SHP77 (cell line): ENCODE measurements at places on chromosomes 13 and 19.

- no peak for DNase-seq
Observed at GRCh38 chr19:7729211-7729610, 2.7 kb downstream of the CLEC4G start.

- DNase-seq, result no peak
Observed at GRCh38 chr19:17370026-17370587, 7.0 kb downstream of the PLVAP start.

GRCh38 chr13:24459234-24459633 lies 53.3 kb downstream of the PARP4 start:
- DNase-seq, result no peak

GRCh38 chr13:39311619-39312018 lies 273.4 kb downstream of the NHLRC3 start:
- no peak for DNase-seq

- DNase-seq, result no peak
Observed at GRCh38 chr19:7739211-7739755, 7.4 kb upstream of the CLEC4G start.

DNA sequence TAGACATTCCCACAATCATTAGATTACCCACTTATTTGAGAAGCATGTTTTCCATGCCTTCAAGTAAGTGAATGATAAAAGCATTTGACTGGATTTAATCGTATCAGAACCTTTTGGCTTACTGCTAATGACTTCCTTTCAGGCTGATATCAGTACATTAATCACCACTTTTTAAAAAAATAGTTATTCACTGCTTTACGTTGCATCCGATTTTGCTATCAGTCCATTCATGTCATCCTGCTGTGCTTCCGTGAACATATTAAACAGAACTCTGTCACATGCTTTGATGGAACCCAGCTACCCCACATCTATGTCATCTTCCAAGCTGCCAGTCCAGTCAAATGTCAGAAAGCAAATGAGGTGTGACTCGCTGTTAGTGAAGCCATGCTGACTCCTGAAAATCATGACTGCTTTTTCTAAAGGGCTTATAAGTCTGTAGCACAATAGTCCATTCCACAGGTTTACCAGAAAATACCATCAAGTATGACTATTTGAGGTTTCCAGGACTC lies 440.9 kb downstream of the IRS2 start:
- DNase-seq, result no peak

GRCh38 chr13:105587786-105588185 lies 947.7 kb downstream of the EFNB2 start:
- no peak for DNase-seq

- no peak for DNase-seq
Observed at GRCh38 chr19:2039959-2040646, 10.9 kb downstream of the MKNK2 start.

- no peak for DNase-seq
Observed at GRCh38 chr13:90839061-90839460, 508.4 kb upstream of the MIR17HG start.

DNA sequence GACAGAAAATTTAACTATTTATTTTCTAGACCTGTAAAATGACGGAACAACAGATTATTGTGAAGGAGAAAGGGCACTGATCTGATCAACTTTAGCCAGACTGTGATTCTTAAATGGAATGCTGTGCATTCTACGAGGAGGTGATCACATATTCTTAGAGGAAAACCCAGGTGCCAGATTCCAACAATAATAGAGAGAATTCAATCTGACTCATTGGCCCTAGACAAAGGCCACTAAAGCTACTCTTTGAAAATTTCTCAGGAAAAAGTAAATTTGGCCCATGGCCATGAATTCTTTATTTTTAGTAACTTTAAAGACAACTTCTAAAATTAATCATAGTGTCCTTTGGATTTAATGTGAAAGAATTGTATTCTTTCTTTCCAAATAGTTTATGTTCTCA lies 58.6 kb upstream of the POSTN start:
- DNase-seq, result no peak

DNA sequence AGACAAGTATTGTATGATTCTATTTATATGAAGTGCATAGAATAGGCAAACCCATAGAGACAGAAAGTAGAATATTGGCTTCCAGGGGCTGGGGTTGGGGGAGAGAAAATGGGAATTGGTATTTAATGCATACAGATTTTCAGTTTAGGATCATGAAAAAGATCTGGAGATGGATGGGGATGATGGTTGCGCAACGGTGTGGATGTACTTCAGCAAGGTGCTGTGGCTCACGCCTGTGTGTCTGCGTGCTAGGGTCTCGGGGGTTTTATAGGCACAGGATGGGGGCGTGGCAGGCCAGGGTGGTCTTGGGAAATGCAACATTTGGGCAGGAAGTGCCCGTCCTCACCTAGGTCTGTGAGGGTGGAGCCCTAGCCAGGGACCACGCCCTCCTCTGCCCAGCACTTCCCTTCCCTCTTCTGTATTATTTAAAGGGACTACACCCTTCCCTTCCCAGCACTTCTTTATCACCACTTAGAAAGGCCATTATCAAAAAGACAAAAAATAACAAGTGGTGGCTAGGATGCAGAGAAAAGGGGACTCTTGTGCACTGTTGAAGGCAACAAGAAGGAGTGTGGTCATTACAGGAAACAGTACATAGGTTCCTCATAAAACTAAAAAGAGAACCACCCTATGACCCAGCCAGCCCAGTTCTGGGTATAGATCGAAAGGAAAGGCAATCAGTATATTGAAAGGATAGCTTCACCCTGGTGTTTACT lies 29.0 kb downstream of the LILRB4 start:
- no peak for DNase-seq

GRCh38 chr13:32525766-32526165 lies 12.8 kb downstream of the N4BP2L2 start:
- DNase-seq, result no peak

DNA sequence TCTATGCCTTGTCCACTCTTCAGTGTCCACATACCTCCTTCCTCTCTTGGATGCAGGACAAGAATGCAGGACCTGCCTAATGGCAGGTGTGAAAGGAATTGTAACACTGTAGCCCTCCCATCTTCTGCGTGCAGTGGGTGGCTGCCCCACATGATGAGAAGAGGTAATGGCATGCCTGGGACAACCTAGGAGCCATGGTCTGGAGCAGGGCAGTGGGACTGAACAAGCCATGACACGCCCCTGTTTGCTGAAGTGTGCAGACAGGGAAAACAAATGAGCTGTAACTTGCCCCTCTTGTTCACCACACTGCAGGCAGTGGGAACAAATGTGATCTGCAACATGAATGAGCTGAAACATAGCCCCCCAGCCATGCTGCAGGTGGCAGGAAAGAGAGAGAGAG lies 192.2 kb downstream of the PCDH17 start:
- no peak for DNase-seq

GRCh38 chr13:37617173-37617572 lies 18.6 kb upstream of the POSTN start:
- DNase-seq, result no peak

DNA sequence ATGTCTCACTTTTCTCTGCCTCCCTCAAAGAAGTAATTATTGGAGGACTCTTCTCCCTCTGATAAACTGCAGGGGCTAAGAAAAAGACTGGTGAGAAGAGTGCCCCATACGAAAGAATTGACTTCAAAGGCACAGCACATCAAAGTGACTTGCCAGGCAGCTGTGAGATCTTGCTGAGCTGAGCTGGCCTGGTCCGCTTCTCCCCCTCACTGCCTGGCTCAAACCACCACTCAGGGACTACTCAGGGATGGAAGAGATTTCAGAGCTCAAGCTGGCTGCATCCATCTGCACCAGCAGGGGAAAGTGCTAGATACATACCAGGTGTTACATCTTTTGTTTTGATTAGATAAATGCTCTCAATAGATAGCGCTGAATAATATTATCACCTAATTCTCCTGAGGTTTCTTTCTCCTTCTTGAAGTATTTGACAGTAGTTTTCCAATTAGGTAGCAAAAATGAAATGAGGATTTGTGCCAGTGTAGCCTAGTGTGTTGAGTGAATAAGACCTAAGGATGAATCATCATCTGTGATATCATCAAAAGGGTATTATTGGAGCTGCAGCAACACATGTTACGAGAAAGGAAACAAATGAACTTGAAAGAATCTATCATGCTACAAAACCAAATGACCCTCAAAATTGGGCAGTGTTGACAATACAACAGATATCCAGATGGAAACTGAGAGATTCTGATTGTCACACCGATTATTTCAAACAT lies 379.8 kb downstream of the TBC1D4 start:
- no peak for DNase-seq

- DNase-seq, result no peak
Observed at GRCh38 chr19:52938761-52939160, 15.5 kb upstream of the ZNF888 start.

GRCh38 chr13:45882626-45883025 lies 31.1 kb upstream of the SIAH3 start:
- DNase-seq, result no peak

DNA sequence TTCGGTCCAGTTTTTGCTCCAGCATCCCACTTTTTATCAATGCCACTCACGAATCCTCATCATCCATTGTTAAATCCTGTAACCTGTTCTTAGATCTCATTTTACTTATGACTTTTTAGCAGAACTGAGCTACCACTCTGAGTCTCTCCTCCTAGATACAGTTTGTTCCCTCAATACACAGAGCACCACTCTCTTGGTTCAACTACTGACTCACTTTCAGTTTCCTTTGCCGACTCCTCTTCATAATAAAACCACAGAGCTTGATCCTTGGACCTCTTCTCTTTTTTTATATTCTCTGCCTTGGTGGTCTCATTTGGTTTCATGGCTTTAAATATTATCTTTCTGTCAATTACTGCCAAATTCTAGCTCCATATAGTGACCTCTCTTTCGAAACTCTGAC lies 150.3 kb downstream of the SLITRK5 start:
- no peak for DNase-seq

- no peak for DNase-seq
Observed at GRCh38 chr19:4583961-4584669, 24.6 kb upstream of the SEMA6B start.

DNA sequence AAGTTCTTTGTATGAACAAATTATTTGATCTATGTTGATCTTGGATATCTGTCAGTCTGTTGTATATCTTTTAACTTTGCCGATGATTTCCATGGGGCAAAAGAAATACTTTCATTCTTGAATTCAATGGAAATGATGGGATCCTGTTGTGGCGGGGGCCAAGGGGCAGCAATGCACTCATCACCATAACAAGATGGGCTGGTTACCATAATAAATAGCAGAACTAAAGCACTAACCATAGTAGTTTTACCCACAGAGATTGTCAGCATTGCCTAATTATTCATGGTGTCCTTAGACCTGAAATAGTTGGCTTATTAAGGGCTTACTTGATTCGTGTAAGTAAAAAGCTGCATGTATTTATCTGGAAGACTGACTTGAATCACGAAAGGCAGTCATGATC lies 309.6 kb downstream of the RFC3 start:
- no peak for DNase-seq

DNA sequence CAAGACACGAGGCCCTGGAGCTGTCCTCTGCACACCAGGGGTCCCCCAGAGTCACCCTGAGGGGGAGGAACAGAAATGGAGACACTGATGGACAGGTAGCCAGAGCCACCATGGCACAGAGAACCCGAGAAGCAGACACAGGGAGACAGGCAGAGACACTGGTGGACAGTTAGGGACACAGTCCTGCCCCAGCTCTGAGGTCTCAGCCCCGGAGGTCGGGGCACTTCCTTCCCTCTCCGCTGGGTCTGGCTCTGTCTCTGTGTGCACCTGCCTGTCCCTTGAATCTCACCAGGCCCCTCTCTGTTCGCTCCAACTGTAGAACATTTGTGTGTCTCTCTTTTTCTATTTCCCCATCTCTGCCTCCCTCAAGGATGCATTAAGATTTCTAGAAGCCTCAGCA lies 4.6 kb downstream of the KLK14 start:
- DNase-seq, result no peak

DNA sequence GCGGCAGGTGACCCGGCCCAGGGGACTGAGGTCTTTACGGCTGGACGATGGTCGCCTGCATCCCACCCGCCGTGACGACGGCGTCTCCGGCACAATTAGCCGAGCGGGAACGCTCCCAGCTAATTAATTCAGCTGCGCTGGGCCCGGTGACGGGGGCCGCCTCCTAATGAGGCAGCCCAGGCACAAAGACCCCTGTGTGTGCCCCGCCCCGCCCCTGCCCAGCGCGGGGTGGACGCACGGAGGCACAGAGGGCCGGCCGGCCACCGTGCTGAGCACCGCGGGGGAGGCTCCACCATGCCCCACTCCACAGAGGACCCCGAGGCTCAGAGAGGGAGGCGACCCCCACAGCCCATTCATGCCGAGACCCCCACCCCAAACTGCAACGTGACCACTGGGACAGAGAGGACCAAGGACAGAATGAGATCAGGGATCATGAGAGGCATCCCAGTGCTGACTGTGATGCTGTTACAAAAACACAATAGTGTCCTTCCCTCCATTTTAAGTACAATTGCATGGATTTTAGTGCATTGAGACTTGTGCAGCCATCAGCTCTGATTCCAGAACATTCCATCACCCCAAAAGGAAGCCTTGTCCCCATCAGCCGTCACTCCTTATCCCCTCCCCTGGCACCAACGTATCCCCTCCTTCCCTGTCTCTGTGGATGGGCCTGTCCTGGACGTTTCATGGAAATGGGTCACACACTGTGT lies 17.0 kb downstream of the EFNA2 start:
- DNase-seq, result no peak

DNA sequence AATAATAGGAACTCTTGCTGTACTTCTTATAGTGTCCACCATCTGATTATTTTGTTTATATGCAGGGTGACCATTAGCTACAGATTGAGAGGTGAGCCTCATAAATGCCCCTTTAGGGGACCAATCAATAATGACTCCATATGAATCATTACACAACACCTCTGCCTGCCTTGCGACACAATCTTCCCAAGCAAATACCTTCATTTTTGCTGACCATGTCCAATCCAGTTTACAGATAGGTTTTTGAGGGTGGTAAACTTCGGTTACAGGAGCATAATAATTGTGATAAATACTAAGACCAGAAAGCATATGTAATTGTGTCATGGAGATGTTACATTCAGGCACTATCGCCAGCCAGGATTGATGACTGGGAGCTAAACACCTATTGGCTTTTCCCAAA lies 23.6 kb upstream of the IL17D start:
- DNase-seq, result no peak

- no peak for DNase-seq
Observed at GRCh38 chr13:48728876-48729275, 75.1 kb downstream of the CYSLTR2 start.

- peak; percentile 71 for DNase-seq
Observed at GRCh38 chr19:50909240-50910070, 1.7 kb downstream of the KLK4 start.

GRCh38 chr19:6516018-6516658 lies 14.0 kb upstream of the TUBB4A start:
- peak; percentile 91 for DNase-seq

- no peak for DNase-seq
Observed at GRCh38 chr13:67833564-67833963, 603.4 kb upstream of the PCDH9 start.

DNA sequence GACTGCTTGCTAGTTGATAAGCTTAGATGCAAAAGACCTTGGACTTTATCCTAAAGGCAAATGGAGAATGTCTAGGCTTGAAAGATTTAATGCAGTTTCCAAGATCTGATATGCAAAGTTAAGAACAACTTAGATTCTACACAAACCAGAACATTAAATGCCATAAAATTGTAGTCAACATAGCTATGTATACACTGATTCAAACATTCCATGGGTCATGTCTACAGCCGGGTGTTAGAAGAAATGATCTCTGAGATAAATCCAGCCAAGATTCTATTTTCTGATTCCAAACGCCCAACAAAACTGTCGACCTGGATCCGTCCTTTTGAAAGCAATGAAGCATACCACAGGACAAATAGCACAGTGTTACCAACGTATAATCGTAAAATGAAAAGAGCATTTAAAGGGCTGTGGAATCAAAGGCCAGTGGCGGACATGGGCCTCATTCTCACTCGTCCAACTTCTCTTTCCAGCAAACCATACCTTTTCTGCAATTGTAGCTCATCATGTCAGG lies 52.7 kb downstream of the KCTD12 start:
- DNase-seq, result no peak
